Stimulated activated CD8-positive, alpha-beta memory T cell treated with anti-CD3 and anti-CD28 coated beads, Interleukin-7, amount 100 ng/mL, for 1 hour (primary cell): ENCODE measurements at places on chromosomes 3 and 15.

- no peak for DNase-seq
Observed at GRCh38 chr15:46703020-46703861, 1014.1 kb upstream of the SEMA6D start.

GRCh38 chr3:127193341-127193740 is 410 bp downstream of the PRR23E start:
- no peak for DNase-seq

DNA sequence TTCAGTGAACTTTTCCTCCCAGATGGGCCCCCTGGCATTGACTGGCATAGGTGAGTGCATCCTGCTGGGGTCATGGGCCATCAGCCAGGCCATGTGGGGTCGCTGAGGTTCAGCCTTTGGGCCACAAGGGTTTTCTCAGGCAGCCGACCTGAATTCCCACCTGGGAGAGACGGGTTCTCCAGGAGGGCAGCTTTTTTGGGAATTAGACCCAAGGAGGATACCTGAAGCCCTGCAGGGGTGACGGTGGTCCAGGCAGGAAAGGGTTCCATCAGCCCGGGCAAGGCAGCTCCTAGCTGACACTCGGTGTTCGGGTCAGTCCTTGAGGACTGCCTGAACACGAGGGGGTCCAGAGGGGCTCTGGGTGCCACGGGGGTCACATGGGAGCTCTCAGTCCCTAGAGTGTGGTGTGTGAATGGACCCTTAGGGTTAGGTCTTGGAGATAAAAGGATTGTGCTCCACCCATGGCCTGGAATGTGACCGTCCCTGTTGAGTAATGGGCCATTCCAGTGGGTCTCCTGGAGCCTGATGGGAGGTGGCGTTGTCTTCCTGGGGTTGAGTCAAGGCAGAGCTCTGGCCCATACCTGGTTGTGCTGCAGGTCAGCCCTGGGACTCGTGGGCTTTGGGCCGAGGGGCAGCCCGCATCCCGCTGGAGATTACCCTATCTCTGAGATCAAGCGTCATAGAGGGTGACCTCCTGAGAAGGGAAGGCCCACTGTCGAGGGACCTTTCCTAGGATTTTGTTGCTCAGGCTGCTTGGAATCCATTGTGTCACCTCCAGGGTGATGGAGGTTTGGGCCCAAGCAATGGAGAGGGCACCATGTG is 192.8 kb downstream of the UBE3A start:
- DNase-seq, result no peak

GRCh38 chr3:18786650-18787323 is 361.5 kb upstream of the KCNH8 start:
- no peak for DNase-seq

- DNase-seq, result no peak
Observed at GRCh38 chr3:56111606-56112304, 356.5 kb downstream of the ERC2 start.

- DNase-seq, result no peak
Observed at GRCh38 chr3:63689285-63689684, 36.8 kb downstream of the SNTN start.

- no peak for DNase-seq
Observed at GRCh38 chr3:189900578-189900977, 220.1 kb downstream of the P3H2 start.

DNA sequence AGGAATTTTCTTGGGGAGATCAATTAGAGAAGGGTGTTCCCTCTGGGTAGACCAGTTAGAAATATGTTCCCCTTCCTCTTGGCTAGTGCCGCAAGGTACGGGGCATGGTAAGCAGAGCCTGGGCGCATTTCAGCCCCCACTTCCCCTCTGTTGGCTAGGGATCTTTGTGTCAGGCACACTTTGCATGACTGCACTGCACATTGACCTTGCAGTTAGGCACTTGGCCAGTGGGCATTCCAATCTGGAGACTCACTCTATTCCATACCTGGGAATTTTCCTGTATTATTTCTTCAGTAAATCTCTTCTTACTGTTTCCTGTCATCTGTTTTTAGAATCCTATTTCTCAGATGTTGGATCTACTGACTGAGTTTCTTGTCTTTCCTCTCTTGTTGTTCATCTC is 30.0 kb upstream of the CACNA1D start:
- no peak for DNase-seq

DNA sequence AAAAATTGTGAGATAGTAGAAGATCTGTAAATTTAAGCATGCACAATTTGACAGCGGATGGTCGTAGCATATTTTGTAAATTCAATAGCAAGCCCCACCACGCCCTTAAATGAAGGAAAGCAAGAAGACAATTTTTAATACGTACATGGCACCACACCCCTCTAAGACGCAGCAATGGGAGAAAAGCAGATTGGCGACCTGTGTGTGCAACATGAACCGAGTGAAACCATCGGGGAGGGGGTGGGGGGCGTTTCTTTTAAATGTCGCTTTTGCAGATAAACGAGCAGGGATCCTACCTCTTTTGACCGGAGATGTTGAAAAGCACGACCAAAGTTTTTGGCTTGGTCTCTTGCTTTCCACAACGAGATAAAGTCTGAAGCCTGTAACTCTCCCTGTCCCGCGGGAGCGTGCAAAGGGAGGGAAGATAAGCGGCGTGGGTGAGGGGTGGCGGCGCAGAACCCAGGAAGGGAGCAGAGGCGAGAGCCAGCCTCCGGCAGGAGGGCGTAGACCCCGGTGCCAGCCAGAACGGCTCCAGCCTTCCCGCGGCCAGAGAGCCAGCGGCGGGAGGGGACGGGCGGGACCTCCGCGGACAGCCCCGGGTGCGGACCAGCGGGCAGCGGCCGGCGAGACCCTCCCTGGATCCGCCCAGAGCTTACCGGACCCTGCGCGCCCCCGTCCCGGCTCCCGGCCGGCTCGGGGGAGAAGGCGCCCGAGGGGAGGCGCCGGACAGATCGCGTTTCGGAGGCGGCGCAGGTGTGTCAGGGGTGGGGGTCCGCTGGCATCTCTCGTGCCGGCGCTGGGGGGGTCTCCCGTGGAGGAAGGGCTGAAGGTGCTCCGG is at the start of gene CHL1:
Gene CHL1, plus strand, starts transcription at position 453 of the 838 bp plus-strand sequence. CDS start 123,014 bp downstream, outside the sequence.
- DNase-seq, result no peak

- peak; percentile 78 for DNase-seq
Observed at GRCh38 chr15:45587095-45587862, at the start of gene BLOC1S6. BLOC1S6 (plus strand) TSS chr15:45587379; CDS start chr15:45587444, 65 bp downstream.

- DNase-seq, result no peak
Observed at GRCh38 chr15:99015698-99016568, 8.3 kb upstream of the PGPEP1L start.

DNA sequence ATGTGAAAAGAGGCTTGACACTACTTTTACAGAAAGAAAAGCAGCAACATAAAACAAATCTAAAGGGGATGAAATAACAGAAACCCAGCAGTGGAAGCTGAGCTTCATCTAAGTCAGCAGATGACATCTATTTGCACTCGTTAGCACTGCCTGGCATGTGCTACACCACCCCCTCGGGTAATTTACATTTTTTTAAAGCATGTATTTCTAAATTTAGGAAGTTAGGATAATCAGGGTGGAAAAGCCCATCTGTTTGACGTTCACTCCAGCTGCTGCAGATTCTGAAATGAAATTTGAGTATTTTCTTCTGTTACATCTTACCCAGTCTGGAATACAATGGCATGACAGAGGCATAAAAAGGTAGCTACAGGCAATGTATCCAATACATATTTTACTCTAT is 20.7 kb downstream of the IGSF11 start:
- DNase-seq, result no peak

- DNase-seq, result no peak
Observed at GRCh38 chr3:194327218-194328052, 23.7 kb downstream of the CPN2 start.

DNA sequence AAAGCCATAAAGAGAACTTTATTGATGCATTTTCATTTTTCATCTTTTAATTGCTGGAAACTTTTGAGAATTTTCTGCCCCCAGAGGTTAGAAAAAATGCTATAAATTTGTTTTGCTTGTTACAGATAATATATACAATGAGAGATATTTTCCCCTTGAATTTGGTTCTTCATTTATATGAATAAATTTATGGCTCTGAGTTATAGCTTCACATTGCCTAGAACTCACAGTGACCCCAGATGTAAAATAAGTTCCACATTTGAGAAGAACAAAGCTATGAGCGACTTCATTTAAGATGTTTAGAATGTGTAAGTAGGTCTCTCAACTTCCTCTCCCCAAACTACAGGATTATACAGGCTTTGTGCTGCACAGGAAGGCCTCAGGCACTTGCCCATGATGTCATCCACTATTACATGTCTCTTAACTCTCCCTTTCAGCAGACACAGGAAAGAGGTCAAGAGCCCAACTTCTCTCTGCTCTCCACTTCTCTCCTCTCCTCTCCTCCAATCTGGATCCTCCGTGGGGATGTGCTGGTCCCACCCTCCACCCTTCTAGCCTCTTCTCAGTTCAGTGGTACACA is 92.8 kb downstream of the DUT start:
- DNase-seq, result no peak

- no peak for DNase-seq
Observed at GRCh38 chr15:29700296-29700695, 122.0 kb downstream of the TJP1 start.

- DNase-seq, result no peak
Observed at GRCh38 chr3:136667081-136667480, 85.1 kb downstream of the STAG1 start.

DNA sequence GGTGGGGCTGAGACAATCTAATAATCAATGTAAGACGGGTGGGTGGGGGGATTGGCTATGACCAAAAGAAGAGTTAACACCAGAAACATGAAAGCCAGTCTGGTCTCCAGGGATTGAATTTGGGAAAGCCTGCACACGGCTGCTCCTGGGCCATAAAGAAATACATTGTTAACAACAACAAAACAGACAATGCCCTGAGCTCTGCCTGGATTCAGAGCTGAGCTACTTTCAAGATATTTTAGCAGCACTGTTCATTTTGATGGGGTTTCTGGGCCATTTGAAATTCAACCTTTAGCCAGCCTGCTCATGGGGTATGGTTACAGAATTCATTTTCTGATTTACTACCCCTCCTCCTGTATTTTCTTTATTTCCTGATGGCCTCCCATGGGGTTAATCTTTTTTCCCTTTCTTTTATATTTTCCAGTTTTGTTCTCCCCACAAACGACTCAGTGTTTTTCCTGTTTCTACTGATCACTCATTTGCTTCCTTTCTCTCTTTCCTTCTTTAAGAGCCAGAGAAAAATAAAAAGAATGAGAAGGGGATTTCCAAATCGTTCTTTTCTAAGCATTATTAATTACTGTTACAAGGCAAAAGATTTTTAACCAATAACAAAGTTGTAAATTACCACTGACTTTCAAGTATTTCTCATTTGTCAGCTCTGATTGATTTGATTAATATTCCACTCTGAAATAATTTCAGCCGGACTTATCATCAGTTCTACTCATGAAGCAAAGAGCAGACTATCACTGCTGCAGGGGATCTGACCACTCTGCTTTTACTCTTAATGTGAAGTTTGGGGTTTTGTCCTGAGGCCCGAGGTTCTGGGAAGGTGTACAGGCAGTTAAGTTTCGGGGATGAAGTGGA is 19.6 kb downstream of the NR2F2 start:
- DNase-seq, result no peak

DNA sequence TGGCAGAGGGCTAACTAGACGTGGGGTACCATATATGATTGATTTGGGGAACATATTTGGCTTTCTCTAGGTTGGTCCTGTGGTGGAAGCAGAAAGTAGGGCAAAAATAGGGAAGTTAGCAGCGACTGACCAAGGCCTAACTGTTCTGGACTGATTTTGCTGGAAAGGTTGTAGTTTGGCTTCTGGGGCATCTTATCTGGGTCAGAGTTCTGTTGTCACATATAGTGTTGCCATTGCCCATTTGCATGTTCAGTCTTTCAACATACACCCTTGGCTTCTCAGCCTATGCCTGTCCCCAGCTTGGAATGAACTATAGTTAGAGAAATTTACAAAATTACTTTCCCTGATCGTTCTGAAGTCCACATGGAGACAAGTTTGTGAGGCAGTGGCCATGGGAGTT is 426.5 kb downstream of the TBC1D5 start:
- no peak for DNase-seq

GRCh38 chr3:120567370-120568201 is 28.6 kb upstream of the NDUFB4 start:
- DNase-seq, result no peak

DNA sequence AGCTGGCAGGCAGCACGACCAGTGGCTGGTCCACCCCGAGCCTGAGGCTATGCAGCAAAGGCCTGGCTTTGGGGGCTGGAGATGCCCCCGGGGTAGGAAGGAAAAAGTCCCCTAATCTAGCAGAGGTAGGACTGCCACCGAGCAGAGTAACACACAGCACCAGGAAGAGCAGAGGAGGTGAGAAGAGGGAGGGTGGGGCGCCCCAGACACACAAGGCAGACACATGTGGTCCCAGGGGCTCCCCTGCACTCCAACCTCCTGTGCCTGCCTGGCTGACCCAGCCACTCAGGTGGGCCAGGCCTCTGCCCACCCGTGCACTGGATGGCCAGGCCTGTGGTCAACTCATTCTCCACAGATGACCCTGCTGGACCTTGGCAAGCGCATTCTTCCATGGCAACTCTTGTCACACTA is 112.4 kb downstream of the ADCY5 start:
- DNase-seq, result no peak

DNA sequence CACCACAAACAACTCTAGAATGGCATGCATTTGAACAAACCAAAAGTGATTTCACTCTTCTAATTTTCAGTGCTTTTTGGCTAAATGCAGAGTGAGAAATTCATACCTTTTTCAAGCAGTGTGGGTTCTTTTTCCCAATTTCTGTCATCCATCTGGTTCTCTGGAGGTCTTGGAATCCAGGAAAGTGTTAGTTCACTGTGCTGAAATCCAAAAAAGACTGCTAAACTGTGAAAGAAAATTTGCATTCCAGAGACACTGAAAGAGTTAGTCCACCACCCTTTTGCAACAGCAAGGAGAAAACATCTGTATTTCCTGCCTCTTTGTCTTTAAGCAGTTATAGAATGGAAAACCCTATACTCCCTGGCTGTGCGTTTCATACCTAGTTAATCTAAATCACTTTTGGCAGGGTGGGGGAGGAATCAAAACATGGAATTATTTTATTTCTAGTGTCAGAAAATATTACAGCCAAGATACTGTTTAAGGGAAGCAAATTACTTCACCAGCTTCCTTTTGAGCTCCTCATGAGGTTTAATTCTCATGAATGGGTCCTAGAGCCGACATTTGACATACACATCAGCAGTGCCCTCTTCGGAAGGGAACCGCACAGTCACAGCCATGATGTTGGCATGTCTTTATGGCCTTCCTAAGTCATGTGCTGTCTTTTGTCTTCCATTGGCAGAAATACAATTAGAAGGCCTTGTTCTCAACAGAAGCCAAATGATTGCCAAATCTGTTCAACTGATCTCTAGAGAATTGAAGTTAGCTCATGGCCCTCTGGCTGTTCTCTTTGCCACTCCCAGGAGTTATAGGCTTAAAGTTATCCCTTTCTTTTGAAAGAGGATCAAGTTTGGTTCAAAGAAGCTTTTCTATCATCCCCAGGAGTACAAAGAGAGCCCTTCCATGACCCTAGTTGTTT is 317.7 kb upstream of the TPRG1 start:
- no peak for DNase-seq

GRCh38 chr3:30199096-30199759 is 407.2 kb upstream of the TGFBR2 start:
- peak; percentile 52 for DNase-seq

GRCh38 chr15:66496951-66497501 is 536 bp downstream of the SNAPC5 start:
- no peak for DNase-seq
